ENCODE measurements at places on chromosomes 12 and 14.

DNA sequence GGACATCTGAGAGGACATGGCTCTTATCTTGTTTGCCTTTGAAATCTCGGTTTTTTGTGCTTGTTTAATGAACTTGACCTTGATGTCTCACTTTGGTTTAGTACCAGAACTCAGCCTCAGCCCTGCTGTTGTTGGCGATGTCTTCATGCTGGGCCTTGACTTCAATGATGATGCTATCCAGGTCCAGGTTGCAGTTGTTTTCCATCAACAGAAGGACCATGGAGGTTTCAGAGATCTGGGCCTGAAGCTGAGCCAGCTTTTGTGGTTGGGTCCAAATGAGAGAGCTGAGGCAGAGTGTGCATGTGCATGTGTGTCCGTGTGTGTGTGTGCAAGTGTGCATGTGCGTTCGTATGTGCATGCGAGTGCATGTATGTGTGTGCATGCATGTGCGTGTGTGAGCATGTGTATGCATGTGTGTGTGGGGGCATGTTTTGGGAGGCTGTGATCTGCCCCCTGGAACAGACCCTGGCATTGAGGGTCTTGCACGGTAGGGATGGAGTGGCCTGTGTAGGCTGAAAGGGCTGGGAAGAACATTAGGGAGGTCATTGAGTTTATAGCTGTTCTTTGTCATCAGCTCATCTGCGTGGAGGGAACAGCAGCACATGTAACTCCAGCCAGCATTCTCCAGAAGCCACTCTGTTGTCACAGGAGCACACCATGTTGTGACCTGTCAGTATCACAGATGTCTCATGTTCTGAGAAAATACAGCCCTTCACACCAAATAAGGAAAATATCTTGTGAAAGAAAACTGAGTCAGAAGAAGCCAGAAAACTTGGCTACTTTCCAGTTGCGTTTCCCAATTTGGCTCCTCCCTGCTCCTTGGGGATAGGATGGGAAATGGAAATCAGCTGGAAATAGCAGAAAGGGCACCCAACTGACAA, 10.0 kb upstream of the KRT82 start:
- DNase-seq = no peak

- no peak for DNase-seq
Observed at GRCh38 chr12:68326716-68327115, 5.4 kb downstream of the MDM1 start.

DNA sequence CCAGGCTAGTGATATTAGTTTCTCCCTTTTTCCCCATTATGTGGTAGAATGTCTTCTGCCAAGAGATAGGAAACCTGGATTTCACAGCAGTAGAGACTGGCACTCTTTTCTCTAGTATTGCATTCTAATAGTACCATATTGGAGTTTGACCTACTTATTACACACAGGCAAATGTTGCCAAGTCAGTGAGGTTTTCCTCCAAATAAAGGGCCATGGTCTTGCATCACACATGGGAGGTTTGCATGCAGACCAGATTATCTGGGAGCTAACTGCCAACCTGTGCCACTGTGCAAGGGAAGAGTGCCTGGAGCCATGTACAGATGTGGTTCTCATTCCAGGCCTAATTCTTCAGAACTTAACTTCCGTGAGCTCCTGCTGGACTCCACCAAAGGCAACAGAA, 113.3 kb downstream of the ANO6 start:
- DNase-seq = no peak

GRCh38 chr12:49955899-49956662, 5.5 kb downstream of the AQP2 start:
- no peak for DNase-seq

GRCh38 chr12:11273449-11273848, 3.9 kb upstream of the PRB3 start:
- no peak for DNase-seq

GRCh38 chr12:64395739-64396138, 5.2 kb upstream of the C12orf56 start:
- DNase-seq = no peak

DNA sequence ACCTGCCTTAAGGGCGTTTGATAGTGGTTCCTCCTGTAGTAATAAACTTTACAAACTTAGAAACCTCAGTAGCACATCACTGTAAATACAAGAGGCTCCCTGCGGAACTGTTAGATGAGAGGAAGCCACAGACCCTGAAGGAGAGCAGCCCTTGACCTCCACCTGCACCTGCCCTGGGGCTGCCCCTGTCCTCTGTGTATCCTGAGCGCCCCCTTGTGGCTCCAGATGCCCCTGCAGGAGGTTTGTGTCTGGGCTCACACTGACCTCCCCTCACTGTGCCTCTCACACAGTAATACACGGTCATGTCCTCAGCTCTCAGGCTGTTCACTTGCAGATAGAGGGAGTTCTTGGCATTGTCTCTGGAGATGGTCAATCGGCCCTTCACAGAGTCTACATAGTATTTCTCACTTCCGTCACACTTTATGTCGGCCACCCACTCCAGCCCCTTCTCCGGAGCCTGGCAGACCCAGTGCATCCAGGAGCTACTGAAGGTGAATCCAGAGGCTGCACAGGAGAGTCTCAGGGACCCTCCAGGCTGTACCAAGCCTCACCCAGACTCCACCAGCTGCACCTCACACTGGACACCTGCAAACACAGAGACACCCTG, 1059.8 kb downstream of the TMEM121 start:
- peak; percentile 84 for DNase-seq

DNA sequence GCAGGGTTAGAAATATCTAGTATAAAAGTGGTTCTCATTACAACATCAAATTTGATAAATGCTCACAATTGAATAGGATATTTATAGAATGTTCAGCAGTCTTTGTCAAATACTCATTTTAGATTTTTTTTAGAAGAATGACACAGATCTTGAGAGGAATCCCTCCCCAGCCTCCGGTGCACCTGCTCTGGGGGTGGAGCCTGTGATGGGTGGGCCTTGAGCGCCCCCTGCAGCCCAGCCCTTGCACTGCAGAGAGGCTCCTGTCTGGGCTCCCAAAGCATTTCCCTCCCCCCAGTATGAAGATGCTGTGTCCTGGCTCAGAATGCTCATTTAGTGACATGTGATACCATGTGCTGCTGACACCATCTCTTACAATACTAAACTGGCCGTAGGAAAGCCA, 792.3 kb downstream of the TMEM121 start:
- peak; percentile 81 for DNase-seq

GRCh38 chr12:104866291-104866690, 91.8 kb downstream of the SLC41A2 start:
- no peak for DNase-seq

GRCh38 chr12:88310069-88310468, 168.0 kb downstream of the TMTC3 start:
- no peak for DNase-seq

DNA sequence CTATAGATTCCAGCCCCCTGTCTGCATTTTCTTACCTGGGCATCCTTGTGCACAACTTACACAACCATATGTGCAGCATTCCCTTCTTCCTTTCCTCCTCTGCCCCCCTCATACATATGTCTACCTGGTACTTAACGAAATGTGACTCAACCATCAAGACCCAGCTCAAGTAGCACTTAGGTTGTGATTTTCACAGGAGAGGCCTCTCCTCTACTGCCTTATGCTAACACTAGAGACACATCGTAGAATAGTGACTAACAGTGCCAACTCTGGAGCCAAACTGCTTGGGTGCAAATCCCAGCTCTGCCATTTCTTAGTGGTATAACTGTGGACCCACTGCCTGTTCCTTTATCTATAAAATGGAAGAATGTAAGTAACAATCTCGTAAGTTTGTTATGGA, 24.1 kb upstream of the PLEKHA5 start:
- no peak for DNase-seq

DNA sequence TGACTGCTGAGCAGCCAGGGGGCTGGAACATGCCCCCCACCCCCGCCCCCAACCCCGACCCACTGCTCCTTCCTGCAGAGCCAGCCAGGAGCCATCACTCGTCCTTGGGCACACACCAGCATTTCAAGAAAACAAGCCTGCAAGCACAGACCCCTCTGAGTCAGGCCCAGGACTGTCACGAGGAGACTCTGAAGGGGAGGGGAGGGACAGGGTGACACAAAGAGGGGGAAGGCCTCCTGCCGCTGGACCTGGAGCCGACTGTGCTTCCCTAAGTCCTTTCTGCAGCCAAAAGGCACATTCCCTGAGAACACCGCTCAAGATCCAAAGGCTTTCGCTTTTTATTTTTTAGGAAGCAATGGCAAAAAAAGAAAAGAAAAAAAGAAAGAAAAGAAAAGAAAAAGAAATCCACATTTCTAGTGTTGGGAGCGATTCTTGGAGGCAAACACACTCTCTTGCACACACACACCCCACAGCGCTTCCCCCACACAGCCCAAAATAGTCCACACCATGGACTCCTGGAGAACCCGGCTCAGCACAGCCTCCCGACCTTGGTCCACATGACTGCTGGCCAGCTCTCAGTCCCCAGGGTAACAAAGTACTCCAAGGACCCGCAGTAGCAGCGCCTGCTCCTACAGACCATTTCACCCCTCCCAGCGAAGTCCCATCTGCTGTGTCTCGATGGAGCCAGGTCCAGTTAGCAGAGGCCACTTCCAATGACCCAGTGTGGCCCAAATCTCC, 101.7 kb downstream of the DPF3 start:
- no peak for DNase-seq

- DNase-seq = peak; percentile 5
Observed at GRCh38 chr12:108129017-108129812, at the start of gene WSCD2. Gene WSCD2, plus strand, starts transcription at chr12:108129288. Its CDS starts 66,545 bp downstream, at chr12:108195833.

DNA sequence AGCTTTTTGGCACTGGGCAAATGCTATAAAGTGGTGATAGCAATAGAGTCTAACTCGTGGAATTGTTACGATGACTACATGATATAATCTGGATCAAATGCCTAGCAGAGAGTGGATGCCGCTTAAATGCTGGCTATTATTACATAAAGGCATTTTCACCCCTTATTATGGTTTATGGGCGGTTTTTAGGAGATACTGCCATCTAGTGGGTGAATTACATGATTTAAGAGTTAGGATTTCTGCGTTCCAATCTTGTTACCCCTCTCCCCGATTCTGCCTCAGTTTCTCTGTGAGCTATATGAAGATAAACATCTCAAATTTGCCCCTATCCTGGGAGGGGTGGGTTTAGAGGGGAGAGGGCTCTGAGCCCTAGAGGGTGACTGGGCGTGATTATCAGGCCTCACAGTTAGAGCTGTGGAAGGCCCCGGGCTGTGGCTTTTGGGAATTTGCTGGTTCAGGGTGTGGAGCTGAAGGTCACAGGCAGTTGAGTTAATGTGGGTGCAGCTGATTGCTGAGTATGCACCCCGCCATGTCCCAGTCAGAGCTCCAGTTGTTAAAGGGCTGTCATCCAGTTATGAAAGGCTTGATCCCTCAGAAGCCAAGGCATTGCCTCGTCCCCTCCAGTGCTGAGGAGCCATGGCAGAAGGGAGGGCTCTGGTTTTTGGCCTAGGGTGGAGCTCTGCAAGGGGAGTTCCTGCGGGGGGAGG, 14.4 kb downstream of the CLSTN3 start:
- DNase-seq = peak; percentile 34

DNA sequence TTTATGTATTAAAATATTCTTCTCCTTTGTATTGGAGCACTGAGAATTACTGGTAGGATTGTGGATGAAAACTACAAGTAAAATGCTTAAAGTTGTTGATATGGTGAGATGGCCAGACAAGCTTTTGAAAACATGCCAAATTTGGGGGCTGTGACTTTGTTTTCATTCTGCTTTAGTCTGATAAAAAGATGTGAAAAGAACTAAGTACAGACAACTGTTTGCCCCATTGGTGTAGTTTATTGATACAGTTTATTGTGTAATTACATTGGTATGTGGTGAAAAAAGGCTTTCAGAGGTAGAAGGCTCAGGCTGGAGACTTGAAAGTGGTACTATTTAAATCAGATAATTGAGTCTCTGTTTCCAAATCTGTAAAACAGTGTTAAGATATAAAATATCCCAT, 746.8 kb downstream of the DIO2 start:
- DNase-seq = no peak

- no peak for DNase-seq
Observed at GRCh38 chr12:110745542-110746284, 3.0 kb upstream of the PPP1CC start.

GRCh38 chr12:110858848-110859247, 12.1 kb downstream of the CCDC63 start:
- no peak for DNase-seq

DNA sequence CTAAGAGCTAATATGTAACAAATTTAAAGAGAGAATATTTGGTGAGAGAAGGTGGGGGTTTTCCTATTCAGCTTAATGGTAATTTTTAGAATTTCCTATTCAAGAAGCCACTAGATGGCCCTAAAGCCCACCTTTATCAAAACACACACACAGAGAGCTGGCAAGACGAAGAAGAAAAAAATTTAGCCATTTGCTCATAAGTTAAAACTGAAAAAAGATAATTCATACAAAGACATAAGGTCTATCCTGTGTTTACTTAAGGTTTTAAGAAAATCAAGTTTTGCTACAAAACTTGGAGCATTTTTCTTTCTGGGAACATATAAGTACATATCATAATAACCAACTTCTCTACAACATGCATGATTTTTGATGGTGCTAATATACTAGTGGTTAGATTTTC, 46.8 kb upstream of the PCED1B start:
- no peak for DNase-seq

DNA sequence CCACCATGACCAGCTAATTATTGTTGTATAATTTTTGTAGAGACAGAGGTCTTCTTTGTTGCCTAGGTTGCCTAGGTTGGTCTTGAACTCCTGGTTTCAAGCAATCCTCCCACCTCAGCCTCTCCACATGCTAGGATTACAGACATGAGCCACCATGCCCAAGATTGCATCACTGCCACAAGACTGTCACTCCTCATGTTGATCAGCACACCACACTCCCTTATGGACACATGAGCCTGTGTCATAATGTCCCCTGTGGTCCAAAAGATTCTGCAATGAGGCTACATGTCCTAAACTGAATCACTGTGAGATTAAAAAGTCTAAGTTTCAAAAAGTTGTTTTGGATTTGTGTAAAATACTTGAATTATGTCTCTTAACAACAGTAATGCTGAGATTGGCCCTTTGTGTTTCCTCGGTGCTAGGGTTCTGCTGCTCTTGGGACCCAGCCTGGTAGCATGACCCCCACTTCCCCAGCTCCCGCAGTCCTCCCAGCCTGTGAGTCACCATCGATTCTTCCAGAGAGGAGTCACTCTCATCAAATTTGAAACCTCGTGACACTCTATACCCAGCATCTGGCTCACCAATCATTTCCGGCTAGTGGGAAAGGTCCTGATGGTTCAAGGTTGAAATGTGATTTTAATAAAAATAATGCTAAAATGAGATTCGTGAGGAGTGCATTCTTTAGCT, 890.9 kb downstream of the VRK1 start:
- DNase-seq = no peak

- no peak for DNase-seq
Observed at GRCh38 chr12:82008251-82008650, 249.1 kb upstream of the PPFIA2 start.

GRCh38 chr12:4271717-4272423, 1.7 kb upstream of the CCND2 start:
- DNase-seq = peak; percentile 86

DNA sequence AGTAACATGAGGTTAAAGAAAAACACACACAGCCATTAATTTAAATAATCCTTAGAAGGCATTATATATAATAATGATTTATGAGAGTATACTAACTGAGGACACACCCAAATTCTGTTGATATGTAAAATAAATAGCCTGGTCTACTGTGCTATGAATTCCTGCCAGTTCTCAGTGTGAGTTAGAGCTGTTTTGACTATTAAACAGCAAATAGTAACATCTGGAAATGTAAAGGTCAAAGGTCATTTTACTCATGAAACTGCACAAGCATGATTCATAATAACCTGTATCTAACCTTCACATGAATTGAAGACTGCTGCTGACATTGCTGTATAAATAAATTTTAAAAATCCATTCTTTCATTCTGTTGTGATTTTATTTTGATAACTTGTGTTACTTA, 966.7 kb downstream of the SLC6A15 start:
- no peak for DNase-seq
